ENCODE measurements at places on chromosomes 11 and 22.

DNA sequence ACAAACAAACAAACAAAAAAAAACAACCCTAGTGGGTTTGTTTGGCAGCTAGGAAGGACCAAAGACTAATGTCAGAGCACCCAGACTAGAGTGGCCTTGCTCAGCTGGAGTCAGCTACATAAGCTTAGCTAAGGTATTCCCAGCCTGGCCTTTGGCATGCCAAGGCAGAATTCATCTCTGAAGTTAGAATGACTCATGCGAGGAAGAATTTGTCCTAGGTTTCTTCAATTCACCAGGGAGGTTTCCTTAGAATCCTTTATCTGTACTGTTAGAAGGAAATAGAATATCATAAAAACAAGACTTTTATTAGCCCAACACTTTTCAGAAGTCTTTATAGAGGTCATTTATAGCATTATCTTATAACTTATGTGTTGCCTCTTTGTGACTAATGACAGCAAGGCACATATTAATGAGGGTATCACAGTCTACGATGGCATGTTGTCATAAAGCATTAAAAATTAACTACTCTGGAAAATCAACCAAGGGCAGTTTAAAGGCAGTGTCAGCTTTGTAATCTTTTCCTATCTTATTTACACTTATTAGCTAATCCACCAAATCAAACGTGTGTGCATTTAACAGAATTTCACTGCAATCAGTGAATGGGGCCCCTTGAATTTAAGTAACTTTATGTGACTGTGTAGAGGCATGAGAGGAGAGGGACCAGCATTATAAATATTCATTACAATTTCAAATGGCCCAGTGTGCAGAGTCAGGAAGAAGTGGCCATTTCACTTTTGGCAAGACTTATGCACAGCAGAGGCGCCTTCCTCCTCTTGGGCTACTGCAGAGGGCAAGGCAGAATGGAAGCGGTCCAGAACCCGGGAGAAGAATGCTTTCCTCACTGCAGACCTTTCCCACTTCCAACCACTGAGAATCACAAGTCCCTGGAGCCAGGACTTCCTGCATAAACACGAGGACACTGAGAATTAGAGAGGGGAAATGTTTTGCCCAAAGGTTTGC is 36.3 kb downstream of the SLC5A1 start:
- no peak for DNase-seq

GRCh38 chr11:55607545-55607944 is at the start of gene OR4C11:
Gene OR4C11 (minus strand): TSS chr11:55607645. CDS start chr11:55604373, 3,272 bp downstream.
- no peak for DNase-seq

DNA sequence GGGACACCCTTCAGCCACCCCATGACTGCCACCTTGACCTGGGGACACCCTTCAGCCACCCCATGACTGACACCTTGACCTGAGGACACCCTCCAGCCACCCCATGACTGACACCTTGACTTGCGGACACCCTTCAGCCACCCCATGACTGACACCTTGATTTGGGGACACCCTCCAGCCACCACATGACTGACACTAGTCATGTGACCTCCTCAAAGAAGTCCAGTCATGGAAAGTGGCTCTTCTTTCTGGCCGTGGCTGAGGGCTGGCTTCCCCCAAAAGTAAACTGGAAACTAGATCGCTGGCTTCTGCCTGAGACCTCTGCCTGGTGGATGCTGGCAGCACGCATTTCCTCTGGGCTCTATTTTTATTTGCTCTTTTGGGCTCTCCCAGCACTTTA is 28.4 kb downstream of the ARFGAP2 start:
- no peak for DNase-seq

DNA sequence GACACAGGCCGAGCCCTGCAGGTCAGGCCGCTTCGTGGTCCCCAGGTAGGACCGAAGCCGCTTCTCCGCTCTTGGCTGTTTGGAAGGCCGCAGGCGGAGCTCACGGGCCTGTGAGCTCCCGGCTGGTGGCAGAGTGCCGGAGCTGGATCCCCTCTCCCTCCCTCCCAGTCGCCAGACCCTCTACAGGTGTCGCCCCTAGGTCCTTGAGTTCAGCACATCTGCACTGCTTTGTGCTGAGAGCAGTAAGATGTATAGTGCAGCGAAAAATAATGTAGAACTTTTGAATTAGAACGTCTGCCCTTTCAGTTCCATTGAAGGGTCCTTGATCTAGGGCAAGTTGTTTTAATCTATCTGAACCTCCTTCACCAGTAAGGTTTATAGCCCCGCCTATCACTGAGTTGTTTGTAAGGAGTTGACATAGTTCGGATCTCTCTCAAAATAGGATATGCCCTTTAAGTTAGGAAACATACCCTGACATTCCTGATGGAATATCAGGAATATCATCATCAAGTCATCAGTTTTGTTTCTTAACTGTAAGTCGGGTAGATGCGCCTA is 419 bp downstream of the ANKRD49 start:
- DNase-seq: no peak

DNA sequence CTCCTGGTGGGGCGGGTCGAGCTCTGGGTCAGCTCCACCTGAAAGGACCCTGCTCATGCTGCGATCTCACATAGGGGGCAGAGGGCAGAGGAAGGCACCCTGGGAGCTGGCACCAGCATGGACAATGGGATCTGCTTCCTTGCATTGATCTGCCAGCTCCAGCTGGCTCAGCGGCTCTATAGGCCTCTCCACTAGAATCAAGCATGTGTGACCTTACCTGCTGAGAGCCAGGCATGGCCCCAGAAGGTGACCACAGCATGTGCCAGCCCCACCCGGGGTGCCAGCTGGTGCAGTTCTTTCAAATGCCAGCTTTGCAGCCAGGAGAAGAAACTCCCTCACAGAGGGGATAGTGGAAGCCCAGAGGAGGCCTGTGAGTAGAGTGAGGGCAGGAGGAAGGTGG is 22.0 kb upstream of the KLHL35 start:
- DNase-seq: no peak

DNA sequence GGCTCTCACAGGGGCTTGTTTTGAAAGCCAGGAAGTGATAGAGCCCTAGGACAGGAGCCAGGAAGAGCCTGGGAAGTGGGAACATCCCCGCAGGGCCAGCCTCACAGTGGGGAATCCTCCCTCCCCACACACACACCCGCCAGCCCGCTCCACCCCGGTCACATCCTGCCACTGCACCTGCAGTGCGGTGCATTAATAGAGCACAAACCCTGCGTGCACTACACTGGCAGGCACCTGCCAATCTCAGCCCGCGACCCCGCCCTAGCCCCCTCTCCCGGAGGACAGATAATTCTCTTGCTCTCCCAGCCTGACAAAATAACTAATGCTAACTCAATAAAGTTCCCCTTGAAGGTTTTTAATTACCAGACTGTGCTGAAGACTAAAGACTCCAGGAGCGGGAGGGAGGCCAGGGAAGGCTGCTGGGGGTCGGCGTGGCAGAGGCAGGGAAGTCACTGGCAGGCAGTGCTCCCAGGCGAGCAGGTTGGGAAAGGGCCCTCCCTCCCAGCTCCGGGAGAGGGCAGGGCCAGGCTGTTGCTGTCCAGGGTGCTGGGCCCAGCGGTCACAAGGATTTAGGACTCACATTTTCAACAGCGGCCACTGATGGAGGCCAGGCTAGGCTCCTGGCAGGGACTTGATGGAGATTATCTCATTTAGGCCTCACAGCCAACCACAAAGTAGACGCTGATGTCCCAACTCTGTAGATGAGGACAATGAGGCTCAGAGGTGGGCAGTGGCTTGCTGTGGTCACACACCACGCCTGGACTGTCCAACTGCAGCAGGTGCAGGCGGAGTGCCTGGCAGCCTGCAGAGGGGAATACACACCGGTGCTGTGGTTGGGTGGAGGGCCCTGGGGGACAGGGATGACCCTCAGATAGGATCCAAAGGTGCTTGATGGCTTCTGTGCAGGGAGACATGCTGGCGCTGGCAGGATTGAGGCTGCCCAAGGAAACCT is 23.9 kb upstream of the TCF20 start:
- peak; percentile 58 for DNase-seq

DNA sequence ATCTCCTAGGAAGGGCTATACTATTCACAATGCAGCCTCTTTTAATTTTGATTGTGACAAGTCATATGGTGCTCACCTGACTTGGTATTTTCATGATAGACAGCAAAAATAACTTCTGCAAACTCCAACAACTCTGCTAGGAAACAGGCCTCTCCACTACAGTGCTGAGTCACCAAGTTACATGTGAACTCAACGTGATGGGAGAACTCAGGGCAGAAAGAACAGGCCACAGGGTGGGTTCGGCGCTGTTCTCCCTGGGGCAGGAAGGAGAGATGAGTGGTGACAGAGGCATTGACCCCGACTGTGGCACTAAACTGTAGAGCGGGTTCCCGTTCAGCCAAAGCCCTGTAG is 76.6 kb upstream of the UCP3 start:
- DNase-seq: no peak

DNA sequence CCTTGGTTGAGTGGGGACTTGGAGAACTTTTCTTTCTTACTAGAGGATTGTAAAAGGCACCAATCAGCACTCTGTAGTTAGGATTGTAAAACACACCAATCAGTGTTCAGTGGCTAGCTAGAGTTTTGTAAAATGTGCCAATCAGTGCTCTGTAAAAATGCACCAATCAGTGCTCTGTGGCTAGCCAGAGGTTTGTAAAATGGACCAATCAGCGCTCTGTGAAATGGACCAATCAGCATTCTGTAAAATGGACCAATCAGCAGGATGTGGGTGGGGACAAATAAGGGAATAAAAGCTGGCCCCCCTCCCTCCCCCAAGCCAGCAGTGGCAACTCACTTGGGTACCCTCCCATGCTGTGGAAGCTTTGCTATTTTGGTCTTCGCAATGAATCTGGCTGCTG is 5.5 kb upstream of the DRG1 start:
- DNase-seq: no peak
